NCI-H1436 (cell line): ENCODE measurements at places on chromosomes 4 and X.

- no peak for DNase-seq
These were observed 195.3 kb upstream of the ANKRD50 start for GRCh38 chr4:124907881-124908280.

GRCh38 chrX:63930140-63930539 lies 145.1 kb upstream of the ARHGEF9 start:
- DNase-seq: no peak

DNA sequence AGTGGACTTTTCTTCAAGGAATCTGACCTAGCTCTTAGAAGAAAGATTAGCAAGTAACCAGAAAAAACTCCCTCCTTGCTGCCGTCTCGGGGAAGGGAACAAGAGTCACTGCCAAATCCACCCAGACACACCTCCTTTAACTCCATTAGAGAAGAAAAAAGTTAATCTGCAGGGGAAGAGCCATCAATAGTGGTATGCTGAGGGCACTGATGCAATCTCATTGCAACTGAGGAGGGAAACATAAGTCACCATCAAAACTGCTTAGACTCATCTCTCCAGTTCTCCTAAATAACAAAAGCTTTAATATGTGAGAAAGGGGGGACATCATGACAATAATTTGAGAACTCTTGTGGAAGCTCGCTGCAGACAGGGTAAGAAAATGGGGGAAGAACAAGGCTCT lies 49.3 kb upstream of the MAGED4B start:
- DNase-seq: no peak

DNA sequence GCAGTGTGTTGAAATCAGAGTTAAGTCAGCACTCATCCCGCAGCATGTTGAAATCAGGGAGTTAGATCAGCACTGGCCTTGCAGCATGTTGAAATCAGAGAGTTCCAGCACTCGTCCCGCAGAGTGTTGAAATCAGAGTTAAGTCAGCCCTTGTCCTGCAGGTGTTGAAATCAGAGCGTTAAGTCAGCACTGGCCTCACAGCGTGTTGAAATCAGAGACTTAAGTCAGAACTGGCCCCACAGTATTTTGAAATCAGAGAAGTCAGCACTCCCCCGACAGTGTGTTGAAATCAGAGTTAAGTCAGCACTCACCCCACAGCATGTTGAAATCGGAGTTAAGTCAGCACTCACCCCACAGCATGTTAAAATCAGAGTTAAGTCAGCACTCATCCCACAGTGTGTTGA lies 10.9 kb upstream of the UVSSA start:
- no peak for DNase-seq

GRCh38 chr4:149426461-149426860 lies 389.2 kb downstream of the IQCM start:
- no peak for DNase-seq

GRCh38 chrX:138748480-138748879 lies 37.0 kb upstream of the FGF13 start:
- no peak for DNase-seq
